ENCODE measurements at places on chromosomes 6 and 20.

- no peak for DNase-seq
These were observed 437.6 kb upstream of the PLCB4 start for GRCh38 chr20:8631271-8631670.

GRCh38 chr20:45911486-45912343 lies at the start of gene PLTP:
Gene PLTP (minus strand): TSS chr20:45912155. CDS start chr20:45911452, 703 bp downstream.
- peak; percentile 13 for DNase-seq

- DNase-seq = no peak
These were observed 66.8 kb upstream of the HMGN3 start for GRCh38 chr6:79301290-79301689.

GRCh38 chr20:4371623-4372251 lies 350.0 kb upstream of the PRND start:
- no peak for DNase-seq

GRCh38 chr20:17536944-17537444 lies 5.8 kb upstream of the BFSP1 start:
- peak; percentile 75 for DNase-seq

DNA sequence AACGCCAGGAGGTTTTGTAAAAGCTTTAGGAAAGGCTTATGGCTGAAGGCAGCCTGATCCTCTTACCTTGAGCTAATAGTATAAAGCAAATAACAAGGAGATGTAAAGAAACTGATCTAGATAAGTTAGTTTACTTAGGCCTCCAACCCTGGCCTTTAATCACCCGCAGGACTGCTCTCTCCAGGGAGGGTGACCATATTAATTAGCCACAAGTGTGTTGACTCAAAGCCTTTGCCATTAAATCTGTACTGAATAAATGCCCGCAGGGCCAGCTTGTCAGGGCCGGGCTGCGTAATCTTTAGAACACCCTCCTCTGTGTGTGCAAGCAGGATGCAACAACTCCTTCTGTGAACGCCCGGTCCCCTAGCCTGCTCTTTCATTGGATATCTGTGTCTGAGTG lies 6.1 kb upstream of the PRSS16 start:
- DNase-seq = no peak

DNA sequence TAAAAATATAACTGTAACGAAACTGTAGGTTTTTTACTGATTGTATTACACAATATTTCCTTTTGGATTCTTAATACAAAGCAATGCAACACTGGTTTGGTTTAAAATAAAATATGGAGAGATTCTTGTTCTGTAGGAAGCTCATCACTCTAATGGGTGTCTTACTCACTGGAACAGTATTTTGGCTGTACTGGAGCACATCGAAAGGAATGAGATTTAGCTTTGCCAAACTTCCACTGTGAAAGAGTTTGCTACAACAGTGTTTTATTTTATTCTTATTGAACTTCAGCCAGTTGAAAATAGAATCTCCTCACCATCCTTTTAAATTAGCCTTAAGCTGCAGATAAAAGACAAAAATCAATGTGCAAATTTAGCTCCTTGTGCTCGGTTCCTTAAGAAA lies 230.7 kb upstream of the QKI start:
- DNase-seq = no peak

- DNase-seq = no peak
These were observed 102.4 kb downstream of the QRSL1 start for GRCh38 chr6:106731843-106732160.

- no peak for DNase-seq
These were observed 642.1 kb downstream of the EPHA7 start for GRCh38 chr6:92777146-92777740.

- DNase-seq = no peak
These were observed 819 bp upstream of the MTRF1L start for GRCh38 chr6:153003366-153003690.

DNA sequence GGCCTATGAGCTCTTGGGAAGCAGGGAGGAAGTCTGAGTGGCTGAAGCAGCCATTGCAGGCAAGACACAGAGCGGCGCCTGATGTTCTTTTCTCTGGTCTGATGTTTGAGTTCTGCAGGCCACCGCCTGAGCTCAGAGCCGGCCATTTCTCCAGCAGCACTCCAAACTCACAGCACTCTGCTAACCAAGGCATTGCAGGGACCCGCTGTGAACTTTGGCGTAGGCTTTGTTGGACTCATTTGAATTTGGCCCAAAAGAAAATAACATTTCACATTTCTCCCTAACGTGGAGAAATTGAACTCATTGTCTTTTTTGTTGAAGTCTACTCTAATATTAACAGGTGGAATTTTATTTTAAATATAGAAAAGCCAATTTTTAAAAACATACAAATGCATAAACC lies 336.1 kb downstream of the FARS2 start:
- DNase-seq = no peak

DNA sequence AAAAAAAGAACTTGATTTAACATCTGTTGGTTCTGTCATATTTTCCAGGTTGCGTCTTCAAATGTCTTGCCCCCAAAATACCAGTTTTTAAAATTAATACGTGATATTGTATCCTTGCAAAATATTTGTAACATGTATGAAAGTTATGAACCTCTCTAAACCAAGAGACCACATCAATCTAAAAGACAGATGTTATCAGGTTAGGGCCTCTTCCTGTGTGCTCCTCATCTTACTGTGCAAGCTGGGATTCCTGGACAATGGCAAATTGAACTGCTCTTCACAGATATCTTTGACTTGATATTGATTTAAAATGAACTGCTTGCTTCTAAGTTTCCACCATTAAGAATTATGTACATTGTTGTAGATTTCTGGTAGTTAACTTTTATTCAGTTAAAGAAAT lies 9.6 kb downstream of the TMEM239 start:
- no peak for DNase-seq

DNA sequence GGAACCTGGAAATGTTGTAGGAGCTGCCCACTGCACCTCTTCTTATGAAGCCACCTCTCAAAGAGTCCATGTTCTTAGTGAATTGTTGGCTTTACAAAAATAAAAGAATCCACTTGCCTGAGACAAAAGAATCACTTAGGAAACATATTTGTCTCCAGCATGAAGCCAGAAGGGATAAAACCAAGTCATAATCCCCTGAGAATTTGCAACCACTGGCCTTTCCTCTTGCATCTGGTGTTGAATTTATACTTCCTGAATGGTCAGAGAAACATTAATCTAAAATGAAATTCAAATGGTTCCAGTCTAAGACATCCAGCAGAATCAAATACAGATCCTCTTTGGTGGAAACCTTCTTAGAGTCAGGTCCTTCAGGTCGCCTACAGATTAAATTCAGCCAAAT lies 192.5 kb upstream of the ECI2 start:
- DNase-seq = no peak

- no peak for DNase-seq
These were observed 123.8 kb upstream of the ADGRF1 start for GRCh38 chr6:47165918-47166317.

DNA sequence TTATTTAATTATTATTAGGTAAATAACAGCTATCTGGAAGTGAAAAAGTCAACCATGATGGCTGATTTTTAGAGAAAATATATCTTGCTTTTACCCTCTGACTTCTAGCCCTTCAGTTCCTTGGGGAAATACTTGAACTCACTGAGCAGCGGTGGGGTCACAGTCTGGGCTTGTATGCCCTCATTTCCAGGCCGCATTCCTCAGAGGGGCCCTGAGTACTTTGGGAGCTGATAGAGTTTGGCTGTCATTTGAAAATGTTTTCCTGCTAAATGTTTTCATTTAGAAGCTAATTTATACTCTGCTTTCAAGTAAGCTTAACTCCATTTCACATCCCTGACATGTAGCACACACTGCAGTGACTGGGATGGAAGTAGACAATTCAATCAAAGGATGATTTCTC lies 1028.5 kb downstream of the KIF16B start:
- DNase-seq = no peak

- no peak for DNase-seq
These were observed 41.9 kb upstream of the NOL4L start for GRCh38 chr20:32626859-32627636.

GRCh38 chr6:109076377-109076776 lies 18.3 kb downstream of the SESN1 start:
- DNase-seq = no peak

DNA sequence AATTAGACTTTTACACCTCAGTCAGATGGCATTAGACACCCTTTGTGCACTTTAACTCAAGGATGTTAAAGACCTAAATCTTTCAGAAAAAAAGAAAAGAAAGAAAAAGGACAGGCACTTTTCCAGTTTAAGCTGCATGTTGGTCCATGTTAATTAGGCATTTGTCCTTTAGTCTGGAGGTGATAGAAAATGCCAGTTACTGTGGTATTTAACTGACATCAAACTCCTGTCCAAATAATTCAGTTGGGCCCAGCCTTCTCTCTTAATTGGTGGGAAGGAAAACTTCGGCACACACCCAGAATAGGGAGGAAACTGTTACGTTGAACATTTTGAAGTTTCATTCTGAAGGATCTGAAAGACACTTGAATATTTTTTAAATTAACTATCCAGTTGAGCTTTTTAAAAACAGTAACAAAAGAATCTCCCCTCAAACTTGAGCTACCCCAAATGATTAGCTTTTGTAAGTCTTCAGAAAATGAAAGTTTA lies 30.3 kb downstream of the RREB1 start:
- DNase-seq = no peak

GRCh38 chr20:6083926-6084325 lies 30.1 kb upstream of the LRRN4 start:
- no peak for DNase-seq

DNA sequence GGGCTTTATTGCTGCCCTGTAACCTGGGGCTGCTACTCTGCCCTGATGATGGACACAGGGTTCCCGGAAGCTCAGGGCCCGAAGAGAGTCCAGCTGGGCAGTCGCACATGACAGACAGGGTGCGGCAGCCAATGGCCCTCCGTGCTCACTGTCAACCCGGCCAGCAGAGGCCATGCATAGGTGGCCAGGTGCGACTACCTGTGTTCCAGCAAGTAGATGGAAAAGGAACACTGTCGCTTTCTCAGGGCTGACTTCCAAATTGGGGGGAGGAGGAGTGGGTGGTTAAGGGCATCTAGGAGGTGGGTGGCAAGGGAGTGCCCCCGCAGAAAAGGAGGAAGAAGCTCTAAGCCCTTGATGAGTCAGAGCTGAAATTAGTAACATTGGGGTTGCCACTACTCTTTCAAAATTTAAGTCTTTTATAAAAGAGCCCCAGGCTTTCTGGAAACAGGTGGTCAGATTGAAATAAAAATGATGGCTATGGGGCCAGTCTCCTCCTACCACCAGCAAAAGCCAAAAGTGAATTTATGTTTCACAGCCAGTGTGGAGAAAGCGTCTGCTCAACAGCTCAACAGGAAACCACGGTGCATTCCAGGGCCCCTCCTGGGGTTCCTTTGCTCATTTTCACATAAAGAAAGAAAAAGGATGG lies 2.3 kb upstream of the RAMACL start:
- DNase-seq = no peak

DNA sequence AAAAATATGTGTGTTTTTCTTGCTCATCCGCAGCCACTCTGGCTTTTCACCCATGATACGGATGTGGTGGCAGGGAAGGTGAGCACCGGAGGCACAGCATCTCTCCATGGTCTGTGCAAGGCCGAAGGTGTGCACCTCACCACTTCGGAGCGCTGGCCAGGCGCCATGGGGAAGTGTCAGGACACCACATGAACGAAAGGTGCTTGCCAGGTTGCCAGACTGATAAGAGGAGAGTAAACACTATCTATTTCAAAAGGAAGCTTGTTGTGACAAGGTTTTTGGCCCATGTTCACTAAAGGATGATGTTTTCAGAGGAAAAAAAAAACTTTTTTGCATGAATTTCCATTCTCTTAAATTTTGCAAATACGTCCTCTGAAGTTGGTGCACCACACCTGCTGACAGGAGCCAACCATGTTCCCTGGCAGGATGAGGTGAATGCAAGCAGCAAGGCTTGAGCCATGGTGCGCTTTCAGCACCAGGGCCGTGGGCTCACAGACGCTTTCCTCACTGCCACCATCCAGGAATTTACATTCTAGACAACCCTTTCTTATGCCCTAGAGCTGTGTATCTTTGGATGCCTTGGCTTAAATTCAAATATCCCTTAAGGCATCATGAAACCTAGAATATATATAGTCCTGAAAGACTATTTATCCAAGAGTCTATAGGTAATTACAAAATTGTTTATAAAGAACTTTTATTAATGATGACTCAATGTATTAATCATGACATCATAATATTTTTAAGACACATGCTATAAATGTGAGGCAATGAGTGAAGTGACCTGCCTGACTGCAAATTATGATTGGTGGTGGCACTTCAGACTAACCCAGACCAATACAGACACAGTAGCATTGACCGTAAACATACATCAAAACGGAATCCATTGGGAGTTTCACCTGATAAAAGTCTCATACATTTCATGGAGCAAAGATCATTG lies 234.5 kb downstream of the TFAP2A start:
- DNase-seq = no peak

GRCh38 chr6:129696028-129696418 lies 14.0 kb downstream of the ARHGAP18 start:
- DNase-seq = no peak

- peak; percentile 60 for DNase-seq
These were observed 77.7 kb upstream of the OLIG3 start for GRCh38 chr6:137571854-137572253.

DNA sequence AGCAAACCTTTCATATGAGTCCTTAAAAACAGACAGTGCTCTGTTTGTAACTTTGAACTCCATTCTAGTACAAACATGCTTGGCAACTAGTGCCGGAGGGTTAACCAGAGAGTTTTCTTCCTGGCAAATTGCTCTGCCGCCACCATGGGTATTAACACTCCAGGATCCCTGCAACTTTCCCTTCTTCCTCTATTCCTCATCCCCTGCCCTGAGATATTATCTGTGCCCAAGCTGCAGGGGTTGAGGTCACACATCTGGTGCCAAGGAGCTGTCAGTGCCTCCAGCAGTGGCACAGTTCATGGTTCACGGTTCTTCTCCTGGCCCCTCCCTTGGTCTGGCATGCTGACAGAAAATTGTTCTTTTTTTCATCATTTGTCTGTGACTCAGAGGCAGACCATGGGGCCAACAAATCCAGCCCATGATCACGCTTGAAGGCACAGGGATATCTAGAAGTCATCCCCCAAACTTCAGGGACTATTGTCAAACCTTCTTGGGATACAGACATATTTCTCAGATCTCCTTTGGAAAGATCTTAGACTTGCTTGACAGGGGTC lies 77.5 kb downstream of the ATXN1 start:
- DNase-seq = peak; percentile 48

Measured in CD4-positive, alpha-beta T cell treated with Interleukin-4 for 4 hours (primary cell).